CD4-positive, alpha-beta T cell treated with Interleukin-2 at 100 ng/mL for 4 hours (primary cell): ENCODE measurements at places on chromosomes 2 and 18.

DNA sequence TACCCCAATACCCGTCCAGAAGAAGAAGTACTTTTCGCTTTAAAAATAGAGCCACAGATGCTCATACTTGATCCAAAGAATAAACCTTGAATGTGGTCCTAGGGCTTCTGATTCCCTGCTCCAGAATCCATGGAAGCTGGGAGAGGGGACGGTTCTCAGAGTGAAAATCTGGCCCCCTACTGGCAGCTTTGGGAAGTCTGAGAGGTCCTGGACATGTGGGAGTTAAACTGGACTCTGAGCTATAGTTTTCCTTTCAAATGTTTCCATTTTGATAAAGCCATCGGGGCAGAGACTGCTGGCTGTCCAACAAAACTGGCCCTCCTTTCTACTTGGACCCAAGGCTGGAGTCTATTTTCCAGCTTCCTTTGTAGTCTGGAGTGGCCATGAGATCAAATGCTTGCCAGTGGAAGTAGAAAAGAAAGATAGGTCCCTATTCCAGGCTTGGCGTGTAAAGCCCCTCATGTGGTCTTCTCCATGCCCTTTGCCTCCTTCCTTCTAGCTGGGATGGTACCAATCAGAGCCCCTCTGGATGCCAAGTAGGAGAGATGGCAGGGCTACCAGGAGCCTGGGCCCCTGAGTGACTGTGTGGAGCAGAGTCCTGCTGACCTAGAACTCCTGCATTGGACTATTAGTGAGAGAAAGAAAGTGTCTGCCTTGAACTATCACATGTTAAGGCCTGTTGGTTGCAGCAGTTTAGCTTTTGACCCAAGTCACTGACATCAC is 37.7 kb upstream of the TBC1D8 start:
- DNase-seq = no peak

- DNase-seq = no peak
Measured at GRCh38 chr2:66691031-66691965, 256.4 kb downstream of the MEIS1 start.

DNA sequence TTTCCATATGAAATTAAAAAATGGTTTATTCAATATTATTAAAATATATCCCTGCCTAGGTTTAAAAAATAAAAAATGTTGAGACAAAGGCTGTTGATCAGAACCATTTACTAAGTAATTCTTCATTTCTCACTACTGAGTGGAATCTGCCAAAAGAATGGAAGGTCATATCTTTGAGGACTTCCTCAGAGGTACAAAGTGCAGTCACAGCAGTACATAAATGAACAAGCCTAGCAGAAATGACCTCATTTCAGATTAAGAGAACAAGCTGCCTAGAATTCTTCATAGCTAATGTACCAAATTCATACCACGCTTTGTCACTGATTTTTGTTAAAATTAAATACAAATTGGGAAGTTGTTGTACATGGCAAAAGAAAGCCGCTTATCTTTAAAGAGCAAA is 318.9 kb upstream of the TFPI start:
- DNase-seq = no peak

DNA sequence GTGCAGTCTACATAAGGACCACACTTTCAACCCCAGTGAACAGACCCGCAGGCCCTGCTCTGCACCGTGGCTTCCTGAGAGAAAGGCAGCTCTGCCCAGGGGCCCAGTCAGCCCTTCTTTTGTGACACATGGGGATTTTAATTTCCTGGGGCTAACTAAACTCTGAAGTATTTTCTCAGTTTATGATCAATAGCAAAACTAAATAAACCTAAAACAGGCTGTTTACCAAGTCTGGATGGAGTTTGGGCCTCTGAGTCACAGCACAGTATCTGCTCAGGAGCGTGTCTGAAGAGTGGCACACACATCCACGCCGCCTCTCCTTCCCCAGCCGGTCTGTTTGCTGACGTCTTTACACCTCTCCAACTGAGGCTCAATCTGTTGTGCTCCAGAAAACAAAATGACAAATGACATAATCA is 72.3 kb downstream of the LDLRAD4 start:
- DNase-seq = peak; percentile 34

- DNase-seq = no peak
Measured at GRCh38 chr18:46939998-46940571, 22.7 kb downstream of the KATNAL2 start.

DNA sequence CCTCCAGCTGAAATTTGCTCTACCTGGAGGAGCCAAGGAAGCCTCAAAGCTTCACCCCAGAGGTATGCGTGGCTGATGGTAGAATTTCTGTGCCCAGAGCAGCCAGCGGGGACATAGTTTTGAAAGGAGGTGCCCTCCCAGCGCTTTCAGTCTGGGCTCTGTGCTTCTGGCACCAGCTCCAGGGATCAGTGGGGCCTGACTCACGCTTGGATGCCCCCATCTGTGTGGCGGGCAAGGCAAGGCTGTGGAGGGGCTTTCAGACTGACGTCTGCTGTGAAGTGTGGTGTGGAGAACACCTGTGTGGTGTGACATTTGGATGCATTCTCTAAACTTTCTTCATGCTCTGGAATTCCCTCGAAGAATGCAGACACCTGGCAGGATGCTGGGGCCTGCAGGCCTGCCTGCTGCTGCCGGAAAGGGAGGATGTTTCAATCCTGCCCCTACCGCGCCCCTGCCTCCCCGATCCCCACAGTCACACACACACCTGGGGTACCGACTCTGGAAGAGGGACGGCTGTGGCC is 84.1 kb downstream of the CTIF start:
- DNase-seq = no peak

- DNase-seq = no peak
Measured at GRCh38 chr2:70835643-70836042, at the start of gene CD207. Gene CD207, minus strand, starts transcription at chr2:70835816. Its CDS starts 40 bp downstream, at chr2:70835776.
